ENCODE measurements at places on chromosomes 13 and 19.

GRCh38 chr13:28497143-28497876, 2.4 kb upstream of the FLT1 start:
- peak; percentile 91 for DNase-seq

- no peak for DNase-seq
Observed at GRCh38 chr13:98476106-98476505, 100.8 kb downstream of the STK24 start.

GRCh38 chr13:38686577-38687245, at the start of gene FREM2:
Gene FREM2 (plus strand): TSS chr13:38687077. CDS start chr13:38687345, 268 bp downstream.
- no peak for DNase-seq

- no peak for DNase-seq
Observed at GRCh38 chr19:51168564-51169282, 26.6 kb downstream of the SIGLEC7 start.

GRCh38 chr19:5827891-5828660, 11.4 kb downstream of the FUT6 start:
- DNase-seq, result peak; percentile 91

DNA sequence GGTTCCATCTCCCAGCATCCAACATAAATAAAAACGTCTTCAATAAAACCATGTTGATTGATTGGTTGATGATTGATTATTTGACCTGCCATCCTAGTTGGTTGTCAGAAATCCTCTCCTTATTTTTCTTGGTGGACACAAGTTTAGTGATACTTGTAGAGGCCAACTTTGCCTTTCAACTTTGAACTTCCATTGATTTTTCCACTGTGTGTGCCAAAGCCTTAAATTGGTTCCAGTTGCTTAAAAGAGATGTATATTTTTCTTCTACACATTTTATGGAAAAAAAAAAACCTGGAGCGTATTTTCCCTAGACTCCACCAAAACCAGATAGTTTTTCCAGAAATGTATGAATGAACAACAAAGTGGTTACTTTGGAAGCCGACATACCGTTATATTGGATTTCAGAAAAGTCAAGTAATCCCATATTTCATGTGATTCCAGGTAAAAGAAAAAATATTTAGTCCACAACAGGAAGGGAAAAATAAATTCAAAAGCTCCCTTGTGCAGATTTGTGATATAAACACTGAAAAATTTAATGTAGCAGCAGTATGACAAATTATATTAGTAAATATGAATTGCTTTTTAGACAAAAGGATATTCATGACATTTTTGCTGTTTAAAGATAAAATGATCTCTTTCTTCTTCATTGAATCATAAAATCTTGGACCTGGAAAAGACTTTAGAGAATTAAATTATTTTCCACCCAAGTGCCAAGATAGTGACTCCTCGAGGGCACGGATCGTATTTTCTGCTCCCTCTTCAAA, 85.2 kb downstream of the MBNL2 start:
- no peak for DNase-seq

DNA sequence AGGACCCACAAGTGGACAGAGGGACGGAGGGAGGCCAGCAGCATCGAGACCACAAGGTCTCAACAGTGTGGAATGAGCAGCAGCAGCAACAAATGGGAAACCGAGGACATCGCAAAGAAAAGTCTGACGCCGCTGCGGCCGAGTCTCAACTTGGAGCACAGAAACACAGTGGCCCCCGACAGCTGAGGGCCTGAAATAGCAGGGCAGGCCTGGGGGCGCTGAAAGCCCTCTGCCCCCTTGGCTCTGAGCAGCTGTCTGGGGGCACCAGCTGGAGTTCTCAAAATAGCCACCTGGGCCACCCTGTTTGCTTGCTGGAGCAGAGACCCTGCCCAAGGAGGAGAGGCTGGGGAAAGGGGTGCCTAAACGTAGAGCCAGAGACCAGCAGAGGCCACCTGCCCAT, 5.9 kb upstream of the ISYNA1 start:
- no peak for DNase-seq

DNA sequence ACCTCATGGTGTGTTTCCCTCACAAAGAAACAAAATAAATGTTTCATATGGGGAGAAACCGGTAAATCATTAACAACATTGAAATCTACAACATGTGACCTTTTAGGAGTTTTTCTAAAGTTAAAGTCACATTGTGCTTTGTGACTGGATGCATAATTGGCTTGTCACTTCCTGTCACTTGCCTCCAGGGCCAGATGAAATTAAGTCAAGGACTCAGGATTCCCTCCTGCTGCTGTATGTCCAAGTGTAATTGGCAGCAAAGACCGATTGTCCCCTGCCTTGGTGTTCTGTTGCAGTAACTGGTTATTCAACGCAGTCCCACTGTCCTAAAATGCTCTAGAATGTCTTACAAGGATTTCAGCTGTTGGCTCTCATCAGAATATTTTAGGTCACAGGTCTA, 448.2 kb downstream of the LIG4 start:
- DNase-seq, result no peak

DNA sequence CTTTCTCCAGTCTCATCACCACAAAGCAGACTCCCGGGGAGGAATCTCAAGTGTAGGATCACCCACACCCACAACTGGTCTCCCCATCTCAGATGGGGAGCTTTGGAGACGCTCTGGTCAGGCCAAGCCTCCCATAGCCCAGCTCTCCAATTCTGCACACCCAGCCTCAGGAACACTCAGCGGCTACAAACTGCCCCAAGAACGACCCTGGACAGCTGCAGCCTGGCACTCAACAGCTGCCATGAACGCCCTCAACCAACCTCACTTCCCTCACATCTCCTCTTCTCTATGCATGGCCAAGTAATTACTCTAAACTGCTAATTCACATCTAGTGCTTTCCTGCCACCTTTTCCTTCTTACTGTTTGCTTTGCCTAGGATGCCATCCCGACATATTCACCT, 42.6 kb downstream of the DZIP1 start:
- no peak for DNase-seq

DNA sequence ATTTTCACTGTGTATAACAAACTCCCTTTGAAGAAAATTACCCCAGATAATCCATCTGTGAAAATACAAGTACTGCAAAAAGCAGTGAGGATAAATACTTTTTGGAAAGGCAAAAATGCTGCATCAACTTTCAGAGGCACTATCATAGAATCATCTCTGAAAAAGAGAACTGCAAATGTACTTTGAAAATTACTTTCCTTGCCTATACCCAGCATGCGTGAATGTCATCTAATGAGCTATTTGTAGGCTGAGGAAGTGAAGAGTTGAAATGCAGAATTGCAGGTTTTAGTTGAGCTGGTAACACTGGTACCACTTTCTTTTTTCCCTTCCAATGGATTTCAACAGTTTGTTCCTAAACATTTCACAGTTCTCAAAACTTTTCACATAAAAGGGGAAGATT, 196.7 kb downstream of the TBC1D4 start:
- DNase-seq, result no peak

GRCh38 chr19:19137556-19138108, 646 bp downstream of the TMEM161A start:
- no peak for DNase-seq

DNA sequence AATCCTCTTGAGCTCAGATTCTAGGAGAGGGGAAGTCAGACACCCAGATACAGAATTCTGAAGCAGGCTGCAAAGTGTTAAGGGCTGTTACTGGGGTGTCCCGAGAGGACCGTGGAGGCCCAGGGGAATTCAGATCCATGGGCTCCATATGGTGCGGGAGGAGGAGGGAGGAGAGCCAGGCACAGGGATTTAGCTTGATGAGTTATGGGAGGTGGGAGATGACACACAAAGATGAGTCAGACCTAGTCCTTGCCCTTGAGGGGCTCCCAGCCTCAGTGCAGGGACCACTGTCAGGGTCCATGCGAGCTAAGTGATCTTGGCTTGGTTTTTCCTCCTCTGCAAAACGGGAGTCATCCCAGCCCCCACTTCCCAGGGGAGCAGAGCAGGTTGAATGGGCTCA, 14.4 kb upstream of the GIPR start:
- DNase-seq, result no peak

DNA sequence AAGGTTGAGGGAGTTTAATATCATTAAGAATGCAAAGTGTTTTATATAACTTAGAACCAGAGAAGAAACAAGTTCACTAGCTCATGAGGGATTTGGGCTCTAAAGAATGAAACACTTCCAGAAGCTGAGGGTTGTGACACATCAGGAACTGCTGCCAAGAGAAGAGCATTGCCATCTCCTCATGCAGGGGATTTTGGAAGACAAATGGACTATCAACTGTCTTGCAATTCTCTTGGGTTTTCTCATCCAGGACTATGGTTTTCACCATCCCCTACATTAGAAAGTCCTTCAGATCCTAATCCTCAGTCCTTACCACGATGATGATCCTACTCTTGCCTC, 59.7 kb upstream of the KL start:
- DNase-seq, result no peak

- no peak for DNase-seq
Observed at GRCh38 chr13:84481958-84482357, 599.7 kb upstream of the SLITRK1 start.

- DNase-seq, result no peak
Observed at GRCh38 chr19:50897191-50897607, 14.0 kb downstream of the KLK4 start.

DNA sequence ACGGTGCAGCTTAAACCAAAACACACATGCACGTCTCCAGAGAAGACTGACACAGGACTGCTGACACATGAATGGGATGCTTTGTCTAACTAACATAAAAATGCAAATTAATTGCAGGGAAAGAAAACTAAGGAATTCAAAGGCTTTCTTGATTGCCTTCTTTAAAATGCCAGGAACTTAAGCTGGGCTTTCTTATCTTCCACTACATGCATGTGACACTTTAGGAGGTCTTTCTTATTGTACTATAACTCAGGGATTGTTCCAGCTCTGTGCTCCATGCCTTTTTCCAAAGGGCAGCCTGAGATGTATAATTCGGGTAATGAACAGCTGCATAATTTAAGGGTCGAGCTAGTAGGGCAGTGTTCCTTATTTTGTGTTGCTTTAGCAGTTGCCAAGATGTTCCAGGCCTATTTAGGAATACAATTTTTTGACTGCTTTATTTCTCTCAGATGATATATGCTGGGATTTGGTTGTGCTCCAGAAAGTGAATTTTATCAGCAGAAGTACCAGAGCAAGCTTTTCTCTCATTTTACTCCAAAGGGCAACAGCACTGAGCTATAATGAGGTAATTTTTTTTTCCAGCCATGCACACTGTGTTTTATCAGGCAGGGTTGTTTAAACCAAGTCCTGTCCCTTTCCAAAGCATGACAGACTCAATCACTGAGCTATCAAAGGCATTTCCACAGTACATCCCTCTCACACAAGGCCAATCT, 885.2 kb downstream of the PCDH9 start:
- no peak for DNase-seq

GRCh38 chr19:7864690-7865074, 9.5 kb downstream of the PRR36 start:
- no peak for DNase-seq

- DNase-seq, result no peak
Observed at GRCh38 chr13:113561417-113562084, 23.0 kb upstream of the TFDP1 start.

GRCh38 chr13:107254392-107254791, 686.5 kb upstream of the ARGLU1 start:
- DNase-seq, result no peak

GRCh38 chr19:6350688-6351087, 10.6 kb upstream of the CLPP start:
- no peak for DNase-seq

GRCh38 chr13:95388420-95389079, 87.3 kb upstream of the ABCC4 start:
- DNase-seq, result no peak

- no peak for DNase-seq
Observed at GRCh38 chr13:97588993-97589392, 155.0 kb downstream of the RAP2A start.

GRCh38 chr19:46764817-46765291, 18.6 kb upstream of the STRN4 start:
- no peak for DNase-seq

DNA sequence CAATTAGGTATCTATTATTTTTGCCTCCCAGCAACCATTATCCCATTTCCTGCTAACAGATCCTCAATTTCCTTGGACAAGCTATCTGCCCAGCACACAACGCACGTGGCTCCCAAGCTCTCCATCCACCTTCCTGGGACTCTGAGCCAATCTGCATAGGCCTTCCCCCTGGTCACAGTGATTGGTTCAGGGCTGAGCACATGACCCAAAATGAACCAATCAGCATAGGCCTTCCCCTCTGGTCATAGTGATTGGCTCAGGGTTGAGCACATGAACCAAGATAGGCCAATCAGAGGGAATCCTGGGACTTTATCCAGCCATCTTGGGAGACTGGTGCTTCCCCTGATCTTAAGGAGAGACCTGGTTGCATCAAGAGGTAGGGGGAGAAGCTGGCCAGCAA, 5.8 kb downstream of the CPAMD8 start:
- DNase-seq, result peak; percentile 33

DNA sequence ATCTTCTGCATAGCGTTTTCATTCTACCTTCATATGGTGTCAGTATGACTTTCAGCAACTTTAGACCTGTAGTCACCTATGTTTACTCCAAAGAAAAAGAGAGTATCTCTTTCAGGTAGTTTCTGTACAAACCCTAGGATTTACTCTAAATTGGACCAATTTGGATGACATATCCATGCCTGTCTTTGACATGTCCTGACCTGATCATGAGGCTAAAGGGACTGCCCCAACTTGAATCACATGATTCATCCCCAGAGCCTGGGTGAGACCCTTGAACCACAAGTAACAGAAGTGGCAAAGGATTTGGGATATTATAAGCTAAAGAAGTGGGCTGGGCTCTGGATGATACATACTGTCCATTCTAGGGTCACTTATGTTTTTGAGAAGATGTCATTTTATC, 124.5 kb upstream of the CSNK1A1L start:
- no peak for DNase-seq

- no peak for DNase-seq
Observed at GRCh38 chr13:70668293-70668692, 560.0 kb upstream of the KLHL1 start.

- DNase-seq, result no peak
Observed at GRCh38 chr13:33789739-33790138, 28.2 kb upstream of the RFC3 start.

DNA sequence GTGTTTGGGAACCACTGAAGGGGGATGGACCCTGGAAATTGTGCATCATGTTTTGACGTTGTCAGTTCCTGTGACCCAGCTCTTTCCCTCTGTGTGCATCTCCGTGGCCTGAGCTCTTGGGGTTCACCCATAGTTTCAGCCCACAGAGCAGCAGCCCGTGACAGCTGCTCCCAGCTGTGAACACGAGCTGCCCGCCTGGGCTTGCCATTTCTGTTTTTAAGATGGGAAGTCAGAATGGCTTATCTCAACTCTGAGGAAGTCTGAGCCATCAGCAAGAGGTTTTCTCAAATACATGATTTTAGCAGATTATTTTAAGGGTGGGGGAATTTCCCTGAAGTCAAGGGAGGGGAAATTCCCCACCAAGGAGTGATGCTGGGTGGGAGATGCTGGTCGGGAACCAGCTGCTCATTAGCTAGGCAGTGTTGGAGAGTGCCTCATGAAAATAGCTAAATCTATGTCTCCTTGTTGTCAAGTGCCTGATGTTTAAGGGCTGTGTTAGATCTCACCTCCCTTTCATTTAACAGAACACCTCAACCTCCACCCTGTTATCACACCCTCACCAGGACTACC, 34.8 kb upstream of the C1QTNF9 start:
- DNase-seq, result no peak
